ENCODE measurements at places on chromosomes 7 and 10.

- no peak for DNase-seq
Measured at GRCh38 chr7:132815696-132816311, 239.5 kb upstream of the PLXNA4 start.

DNA sequence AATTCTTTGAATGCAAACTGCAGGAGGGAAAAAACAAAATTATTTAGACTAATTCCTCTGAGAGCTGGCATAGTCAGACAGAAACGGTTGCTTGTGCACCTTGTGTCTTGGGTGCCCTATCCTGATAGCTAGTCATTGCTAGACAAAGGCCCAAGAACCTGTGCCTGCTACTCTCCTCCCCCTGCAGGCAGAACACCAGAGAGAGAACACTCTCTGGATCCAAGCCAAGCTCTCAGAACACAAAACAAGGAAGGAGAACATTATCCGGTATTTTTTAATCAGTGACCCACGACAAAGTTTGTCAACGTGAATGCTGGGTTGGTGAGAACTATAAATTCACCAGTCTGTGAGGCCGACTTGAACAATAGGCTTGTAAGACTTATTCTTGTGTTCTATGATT is 18.8 kb upstream of the PPP1R9A start:
- no peak for DNase-seq

DNA sequence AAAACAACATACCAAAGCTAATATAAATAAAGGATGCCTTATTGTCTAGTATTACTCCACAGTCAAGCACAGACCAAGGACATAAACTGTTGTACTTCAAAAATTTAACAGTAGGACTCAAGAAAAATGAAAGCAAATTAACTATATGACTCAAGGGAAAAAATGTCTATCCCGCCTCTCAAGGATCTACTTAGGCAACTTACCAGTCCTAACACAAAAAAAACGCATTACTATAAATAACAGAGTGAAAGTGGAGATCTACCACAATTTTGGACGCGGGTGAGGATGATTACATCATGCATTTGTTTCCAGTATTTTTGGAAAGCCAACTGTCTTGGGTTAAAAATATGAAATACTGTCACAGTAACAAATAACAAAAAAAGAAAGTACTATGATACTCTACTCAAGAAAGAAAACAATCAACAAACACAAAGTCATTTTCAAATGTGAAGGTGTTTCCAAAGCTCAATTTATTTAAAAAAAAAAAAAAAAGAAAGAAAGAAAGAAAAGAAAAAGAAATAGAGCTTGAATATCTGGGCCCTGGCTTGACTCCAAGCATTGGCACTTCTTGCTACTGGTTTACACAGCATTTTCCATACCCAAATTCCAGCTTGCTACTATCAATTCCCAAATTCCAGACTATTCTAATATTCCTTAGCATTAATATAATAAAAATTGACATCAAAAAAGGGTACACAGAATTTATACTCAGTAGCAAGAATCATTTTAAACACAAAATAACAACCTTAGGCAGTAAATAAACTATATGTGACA is 99.4 kb downstream of the RSU1 start:
- DNase-seq = no peak

- no peak for DNase-seq
Measured at GRCh38 chr10:104376784-104377300, 23.2 kb downstream of the CFAP58 start.
